ACHN (cell line): ENCODE measurements at places on chromosomes 11 and 22.

- DNase-seq: no peak
Measured at GRCh38 chr11:125566235-125566634, 3.0 kb upstream of the EI24 start.

GRCh38 chr22:17257121-17258001 is 38.1 kb upstream of the ADA2 start:
- DNase-seq: no peak

GRCh38 chr11:133403900-133404299 is 128.4 kb downstream of the OPCML start:
- DNase-seq: peak; percentile 16

- DNase-seq: no peak
Measured at GRCh38 chr11:34679681-34680080, 58.8 kb downstream of the EHF start.

DNA sequence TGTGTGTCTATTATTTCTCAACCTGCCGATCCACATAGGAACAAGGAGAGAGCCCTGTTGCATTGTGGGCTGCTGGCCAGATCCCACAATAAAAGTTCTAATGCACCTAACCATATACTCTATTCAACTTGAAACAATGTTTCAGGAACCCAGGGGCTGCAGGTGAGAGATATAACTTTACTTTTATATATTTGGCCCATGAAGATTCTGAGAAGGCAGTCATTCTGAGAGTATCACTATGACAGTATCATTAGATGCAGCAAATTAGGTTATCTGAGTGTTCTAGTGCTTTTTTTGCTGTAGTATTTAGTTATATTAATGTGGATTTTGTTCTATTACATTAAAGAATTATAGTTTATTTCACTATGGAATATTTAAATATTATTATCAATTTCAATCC is 655.1 kb upstream of the ARHGAP42 start:
- no peak for DNase-seq

GRCh38 chr11:27622541-27623300 is 77.5 kb downstream of the BDNF start:
- DNase-seq: no peak

GRCh38 chr11:134022748-134023147 is 46.1 kb upstream of the JAM3 start:
- no peak for DNase-seq

- no peak for DNase-seq
Measured at GRCh38 chr22:19498154-19498865, 18.6 kb downstream of the CDC45 start.

GRCh38 chr11:57647960-57648800 is 1.5 kb downstream of the YPEL4 start:
- DNase-seq: no peak

- no peak for DNase-seq
Measured at GRCh38 chr11:19849947-19850593, 137.4 kb downstream of the NAV2 start.

DNA sequence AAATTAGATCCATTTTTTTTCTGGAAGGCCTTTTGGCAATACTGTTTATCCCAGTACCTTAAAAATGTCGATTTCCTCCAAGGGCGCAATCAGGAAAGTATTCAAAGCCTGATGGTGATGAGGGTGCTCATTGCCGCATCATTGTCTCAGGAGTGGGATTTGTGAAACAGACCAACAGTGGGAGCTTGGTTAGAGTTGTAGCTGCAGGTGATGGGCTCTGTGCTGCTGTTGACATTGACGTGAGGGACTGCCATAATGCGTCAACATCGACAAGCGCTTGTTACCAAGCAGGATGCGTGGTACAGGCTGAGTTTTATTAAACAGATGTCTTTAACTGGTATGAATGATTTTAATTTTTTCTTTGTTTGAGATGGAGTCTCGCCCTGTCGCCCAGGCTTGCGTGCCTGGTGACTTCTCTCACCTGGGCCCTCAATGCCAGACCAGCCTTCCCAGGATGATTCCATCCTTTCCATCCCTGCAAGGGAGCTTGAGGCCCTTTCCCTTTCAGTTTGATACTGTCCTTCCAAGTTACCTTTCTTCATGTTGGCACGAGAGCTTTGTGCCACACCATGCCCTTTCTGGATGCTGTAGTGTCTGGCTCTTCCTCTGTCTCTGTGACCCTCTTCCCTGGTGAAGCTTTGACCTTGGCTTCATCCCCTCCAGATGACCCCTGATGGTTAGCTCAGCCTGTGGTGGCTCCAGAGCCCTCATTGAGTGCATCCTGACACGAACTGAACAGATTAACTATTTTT is 10.6 kb downstream of the MED15 start:
- DNase-seq: no peak

DNA sequence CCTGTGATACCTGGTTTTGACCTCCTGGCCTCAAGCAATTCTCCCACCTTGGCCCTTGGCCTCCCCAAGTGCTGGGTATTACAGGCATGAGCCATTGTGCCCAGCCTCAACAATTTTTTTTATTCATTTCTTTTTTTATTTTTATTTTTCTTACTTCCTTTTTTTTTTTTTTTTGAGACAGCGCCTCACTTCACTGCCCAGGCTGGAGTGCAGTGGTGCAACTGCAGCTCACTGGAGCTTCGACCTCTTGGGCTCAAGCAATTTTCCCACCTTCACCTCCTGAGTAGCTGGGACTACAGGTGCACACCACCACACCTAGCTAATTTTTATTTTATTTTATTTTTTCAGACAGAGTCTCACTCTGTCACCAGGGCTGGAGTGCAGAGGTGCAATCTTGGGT is 25.5 kb upstream of the CECR2 start:
- no peak for DNase-seq

DNA sequence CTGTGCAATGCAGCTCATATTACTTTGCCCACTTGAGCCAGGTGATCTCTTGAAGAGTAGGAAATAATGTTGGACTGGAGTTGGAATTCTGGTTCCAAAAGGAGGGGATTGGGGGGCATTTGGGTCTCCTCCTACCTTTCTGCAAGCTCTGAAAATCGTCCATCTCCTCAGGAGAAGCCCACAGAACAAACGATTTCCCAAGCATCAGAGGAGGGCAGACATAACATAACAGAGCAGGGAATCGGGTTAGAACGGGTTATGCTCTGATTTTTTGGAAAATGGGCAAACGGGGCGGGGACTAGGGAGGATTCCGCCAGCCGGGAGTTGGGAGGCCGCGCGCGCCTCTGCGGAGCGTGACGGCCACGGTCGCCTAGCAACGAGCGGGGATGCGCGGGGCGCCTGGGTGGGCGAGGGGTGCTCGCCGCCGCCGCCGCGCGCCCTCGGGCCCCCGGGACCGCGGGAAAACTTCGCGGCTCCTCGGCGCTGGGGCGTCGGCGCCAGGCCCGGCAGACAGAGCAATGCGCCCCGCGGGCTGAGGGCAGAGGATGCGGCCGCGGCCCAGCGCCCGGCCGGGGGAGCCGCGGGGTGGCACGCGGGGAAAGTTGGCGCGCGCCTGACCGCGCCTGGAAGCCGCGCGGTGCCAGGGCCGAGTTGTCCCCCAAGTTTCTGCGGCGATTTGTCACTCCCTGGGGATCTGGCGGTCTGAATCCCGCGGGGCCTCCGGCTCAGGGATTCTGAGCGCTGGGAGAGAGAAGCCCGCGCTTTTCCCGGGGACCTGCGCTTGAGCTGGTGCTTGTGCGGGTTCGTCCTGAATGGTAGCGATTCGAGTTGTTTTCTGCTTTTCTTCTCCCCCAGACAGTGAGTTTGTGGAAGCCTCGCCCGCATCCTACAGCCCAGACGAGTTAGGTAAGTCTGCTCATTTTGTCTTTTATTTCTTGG is 27.8 kb upstream of the AMOTL1 start:
- peak; percentile 14 for DNase-seq

DNA sequence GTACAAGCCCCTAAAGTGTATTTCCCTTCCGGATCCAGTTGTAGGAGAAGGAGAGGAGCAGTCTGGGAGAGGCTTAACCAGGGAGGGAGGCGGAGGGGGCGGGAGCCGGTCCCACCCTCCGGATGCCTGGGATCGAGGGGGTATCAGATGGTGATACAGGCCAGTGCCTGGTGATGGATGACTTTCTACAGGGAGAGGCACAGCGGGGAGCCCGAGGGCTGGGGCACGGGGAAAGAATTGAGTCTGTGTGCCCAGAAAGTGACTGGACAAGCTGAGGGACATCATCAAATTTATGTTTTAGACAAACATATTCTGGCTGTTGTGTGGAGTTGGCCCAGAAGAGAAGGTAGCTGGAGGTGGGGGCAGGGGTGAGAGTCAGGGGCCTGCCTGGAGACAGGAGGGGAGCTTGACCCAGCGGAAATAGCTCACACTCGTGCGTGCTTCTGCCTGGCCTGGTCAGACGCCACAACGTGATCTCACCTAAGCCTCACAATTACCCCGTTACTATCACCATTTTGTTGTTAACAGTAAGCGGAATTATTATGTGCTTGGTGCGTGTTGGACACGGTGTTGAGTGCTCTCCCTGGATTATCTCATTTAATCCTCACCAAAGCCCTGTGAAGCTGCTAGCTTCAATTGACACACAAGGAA is 42.4 kb downstream of the AMPD3 start:
- no peak for DNase-seq

GRCh38 chr11:46674463-46675287 is 25.7 kb downstream of the ARHGAP1 start:
- DNase-seq: no peak
